Calu3 (cell line): ENCODE measurements at places on chromosomes 1 and 21.

DNA sequence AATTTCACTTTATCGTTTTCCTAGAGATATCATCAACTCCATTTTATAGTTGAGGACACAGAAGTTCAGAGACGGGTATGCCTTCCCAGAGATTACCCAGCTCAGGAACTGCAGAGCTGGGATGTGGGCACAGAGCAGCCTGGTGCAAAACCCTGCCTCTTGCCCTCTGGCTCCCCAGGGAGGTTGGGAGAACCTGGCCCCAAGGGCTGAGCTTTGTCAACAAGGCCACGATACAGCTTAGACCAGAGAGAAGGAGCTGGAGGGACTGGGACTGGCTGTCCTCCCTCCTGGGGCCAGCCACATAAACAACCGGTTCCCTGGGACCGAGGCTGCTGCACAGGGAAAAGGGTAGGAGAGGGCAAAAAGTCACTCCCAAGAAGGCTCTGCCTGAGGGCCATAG is 3.8 kb downstream of the RIMS3 start:
- no peak for DNase-seq

- DNase-seq: no peak
Observed at GRCh38 chr1:230516889-230517288, 90.8 kb upstream of the PGBD5 start.

GRCh38 chr1:242081446-242081845 is 82.5 kb upstream of the MAP1LC3C start:
- no peak for DNase-seq

DNA sequence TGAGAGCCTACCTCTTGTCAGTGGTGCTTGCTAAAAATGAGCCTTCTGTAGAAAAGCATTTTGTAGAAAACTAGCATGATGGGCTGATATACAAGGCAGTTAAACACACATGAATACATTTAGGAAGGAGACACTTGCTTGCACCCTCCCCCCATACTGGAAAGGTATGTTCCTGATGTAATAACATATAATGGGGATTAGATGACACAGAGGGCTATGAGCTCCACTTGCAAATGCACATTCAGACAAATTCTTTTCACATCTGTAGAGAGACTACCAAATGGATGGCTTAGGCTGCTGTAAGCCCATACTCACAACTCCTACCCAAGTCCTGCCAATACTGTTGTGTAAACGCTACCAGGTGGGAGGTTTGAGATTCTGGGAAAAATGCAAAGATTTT is 634.0 kb downstream of the SMYD3 start:
- DNase-seq: no peak

DNA sequence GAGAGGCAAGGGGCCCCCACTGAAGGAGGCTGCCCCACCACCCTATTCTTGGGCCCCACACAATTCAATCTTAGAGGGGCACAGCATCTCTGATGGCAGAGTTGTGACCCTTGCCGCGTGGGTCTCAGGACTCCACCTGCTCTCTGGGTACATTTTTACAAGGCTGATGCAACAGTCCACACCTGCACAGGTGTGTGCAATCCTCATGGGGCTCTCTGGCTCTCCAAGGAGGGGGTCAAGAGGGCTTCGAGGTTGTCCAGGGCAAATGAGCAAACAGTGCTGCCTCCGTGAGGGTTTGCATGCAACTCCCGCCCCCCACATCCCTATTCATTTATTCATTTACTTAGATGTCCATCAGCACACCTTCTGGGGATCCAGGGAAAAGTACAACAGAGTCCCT is 81.6 kb upstream of the IFFO2 start:
- DNase-seq: no peak

DNA sequence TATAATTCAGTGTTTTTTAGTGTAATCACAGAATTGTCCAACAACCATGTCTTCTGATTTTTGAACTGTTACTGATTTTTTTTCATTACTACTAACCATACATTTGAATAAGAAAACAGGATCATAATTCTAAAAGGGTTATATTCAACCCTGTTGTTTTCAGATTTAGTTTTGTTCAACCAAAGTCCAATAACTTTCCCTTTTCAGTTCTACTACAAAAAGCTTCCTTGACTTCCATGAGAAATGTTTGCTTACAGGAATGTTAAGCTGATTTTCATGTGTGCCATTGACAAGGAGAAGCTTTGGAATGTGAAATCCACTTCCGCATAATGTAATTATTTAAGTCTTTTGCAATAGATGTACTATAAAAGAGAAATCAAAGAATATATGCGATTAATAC is 72.0 kb upstream of the ZNF326 start:
- DNase-seq: no peak
